ENCODE measurements at places on chromosomes 5 and 9. TPM values are rescaled to one million over a fixed set of nuclear protein-coding genes. Genes with fewer than 3 reads are reported as not detected.

Gene BAG1
- total RNA-seq, result 48.0 TPM

Gene PCDHGC4
- total RNA-seq, result 5.2 TPM

Gene FRMPD1
- 0.50 TPM for total RNA-seq

Gene PDLIM7
- 494 TPM for total RNA-seq

Gene TLN1
- total RNA-seq, result 224 TPM

Gene SOWAHA
- total RNA-seq, result 0.67 TPM

Gene FUT7
- not detected for total RNA-seq

Gene TMEM267
- 9.4 TPM for total RNA-seq

Gene MZB1
- total RNA-seq, result not detected

Gene CEP120
- total RNA-seq, result 23.4 TPM

Gene ZNF782
- total RNA-seq, result 10.8 TPM

Gene KIAA0825
- 5.6 TPM for total RNA-seq

Gene ADRB2
- total RNA-seq, result 0.42 TPM

Gene MSMP
- not detected for total RNA-seq

Gene HBEGF
- 8.0 TPM for total RNA-seq

Gene TOMM5
- total RNA-seq, result 87.2 TPM

Gene CYLC2
- total RNA-seq, result not detected

Gene EXOSC3
- total RNA-seq, result 38.8 TPM

Gene PRDM9
- not detected for total RNA-seq

Gene CENPH
- 14.8 TPM for total RNA-seq

Gene PKD2L2
- total RNA-seq, result not detected

Gene PAPPA
- total RNA-seq, result 3.2 TPM

Gene IRX4
- not detected for total RNA-seq

Gene PCDHAC2
- total RNA-seq, result 12.1 TPM

Gene BNC2
- total RNA-seq, result 45.1 TPM

Gene NOXA1
- total RNA-seq, result 19.9 TPM

Gene GLDC
- 2.0 TPM for total RNA-seq

Gene ROR2
- 36.7 TPM for total RNA-seq

Gene TMEM174
- total RNA-seq, result not detected

Gene ASS1
- 94.8 TPM for total RNA-seq

Gene TRMO
- total RNA-seq, result 11.6 TPM

Gene TPPP
- total RNA-seq, result 0.24 TPM

Gene TCOF1
- 58.8 TPM for total RNA-seq

Gene GABRA6
- total RNA-seq, result not detected

Measured in mesothelial cell of epicardium (in vitro differentiated cells).